ENCODE measurements at places on chromosomes 5 and 9.

GRCh38 chr5:110738503-110738811 lies 350 bp upstream of the SLC25A46 start:
- peak; percentile 72 for DNase-seq

GRCh38 chr5:80082281-80082680 lies 47.1 kb downstream of the THBS4 start:
- DNase-seq, result no peak

DNA sequence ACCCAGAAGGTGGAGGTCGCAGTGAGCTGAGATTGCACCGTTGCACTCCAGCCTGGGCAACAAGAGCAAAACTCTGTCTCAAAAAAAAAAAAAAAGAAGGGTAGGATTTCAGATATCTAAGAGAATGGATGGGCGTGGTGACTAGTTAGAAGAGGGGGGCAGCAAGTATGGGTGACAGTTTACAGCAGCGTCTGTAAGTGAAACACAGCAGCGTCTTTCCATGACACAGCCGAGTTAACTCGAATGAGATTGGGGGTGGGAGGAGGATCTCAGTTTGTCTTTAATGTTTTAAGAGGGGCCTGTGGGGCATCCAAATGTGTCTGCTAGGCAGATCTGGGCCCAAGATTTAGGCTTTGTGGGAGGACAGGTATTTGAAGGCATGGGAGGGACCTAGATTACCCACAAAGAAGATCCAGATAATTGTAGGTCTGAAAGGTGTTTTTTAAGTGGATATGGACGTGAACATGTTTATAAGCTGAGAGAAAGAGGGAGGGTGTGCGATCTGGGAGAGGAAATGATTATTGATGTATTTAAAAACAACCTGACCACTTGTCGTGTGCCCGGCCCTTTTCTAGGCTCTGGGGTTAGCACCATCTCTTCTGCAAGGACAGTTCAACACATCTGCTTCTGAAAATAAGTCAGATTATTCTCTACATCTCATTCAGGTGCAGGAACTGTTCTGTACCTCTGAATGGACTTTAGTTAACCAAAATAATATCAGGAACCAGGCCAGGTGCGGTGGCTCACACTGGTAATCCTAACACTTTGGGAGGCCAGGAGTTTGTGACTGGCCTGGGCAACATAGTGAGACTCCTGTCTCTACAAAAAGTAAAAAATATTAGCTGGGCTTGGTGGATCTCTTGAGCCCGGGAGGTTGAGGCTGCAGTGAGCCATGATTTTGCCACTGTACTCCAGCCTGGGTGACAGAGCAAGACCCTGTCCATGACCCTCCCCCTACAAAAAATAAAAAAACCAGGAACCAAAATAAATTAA lies 2.5 kb downstream of the CEP78 start:
- DNase-seq, result no peak

GRCh38 chr5:3310541-3311261 lies 284.9 kb upstream of the IRX1 start:
- DNase-seq, result no peak

DNA sequence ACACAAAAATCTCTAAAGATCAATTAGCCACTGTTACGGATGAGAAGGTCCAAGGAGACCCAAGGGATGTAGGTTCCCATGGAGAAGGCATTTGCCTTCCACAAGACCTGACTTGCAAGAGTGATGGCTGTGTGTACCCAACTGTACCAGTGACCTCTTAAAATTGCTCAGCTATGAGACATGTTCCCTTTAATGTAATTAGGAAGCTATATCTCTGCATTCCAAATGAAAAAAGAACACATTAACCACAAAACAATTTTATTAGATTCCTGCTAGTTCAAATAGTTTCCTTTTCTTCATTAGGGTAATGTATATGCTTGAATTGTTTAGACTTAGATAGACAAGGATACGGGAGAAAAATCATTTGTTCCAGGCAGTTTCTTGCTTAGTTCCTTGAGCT lies 3.3 kb downstream of the OR2Y1 start:
- DNase-seq, result no peak

DNA sequence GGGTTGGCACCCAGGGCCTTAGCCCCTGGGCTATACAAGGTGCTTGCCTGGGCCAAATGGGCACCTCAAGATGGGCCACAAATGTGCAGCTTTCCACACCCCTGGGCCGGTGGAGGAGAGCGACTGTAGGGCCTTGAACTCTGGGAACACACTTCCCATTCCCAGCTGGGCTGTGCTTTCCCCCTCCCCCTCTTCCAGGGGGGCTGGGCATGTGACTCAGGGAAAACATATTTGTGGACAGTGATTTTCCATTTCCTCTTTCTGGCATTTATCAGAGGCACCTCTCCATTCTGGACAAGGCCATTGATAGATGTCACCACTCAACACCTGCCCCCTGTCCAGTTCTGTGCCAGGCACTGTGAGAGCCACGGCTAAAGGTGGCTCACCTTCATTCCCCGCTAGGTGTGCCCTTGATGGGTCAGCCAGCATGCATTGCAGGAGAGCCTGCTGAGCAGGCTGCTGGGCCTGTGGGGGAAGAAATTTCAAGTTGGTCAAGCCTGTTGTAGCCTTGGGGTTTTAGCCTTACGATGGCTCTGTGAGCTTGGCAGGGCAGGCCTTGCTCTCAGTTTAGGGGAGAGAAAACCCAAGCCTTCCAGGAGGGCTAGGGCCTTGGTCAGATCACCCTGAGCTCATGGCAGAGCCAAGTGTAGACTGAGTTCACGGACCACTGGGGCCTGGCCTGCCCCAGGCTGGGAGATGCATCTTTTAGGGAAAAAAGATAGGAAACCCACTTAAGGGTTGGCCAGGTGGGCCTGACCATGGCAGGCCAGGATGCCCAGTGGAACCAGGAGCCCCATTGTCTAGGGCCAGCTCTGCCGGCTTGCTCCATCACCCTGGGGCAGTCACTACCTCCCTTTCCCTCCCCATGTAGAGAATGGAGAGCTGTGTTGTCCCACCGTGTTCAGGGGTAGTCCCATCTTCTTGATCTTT lies 113.9 kb downstream of the DAB2IP start:
- no peak for DNase-seq

DNA sequence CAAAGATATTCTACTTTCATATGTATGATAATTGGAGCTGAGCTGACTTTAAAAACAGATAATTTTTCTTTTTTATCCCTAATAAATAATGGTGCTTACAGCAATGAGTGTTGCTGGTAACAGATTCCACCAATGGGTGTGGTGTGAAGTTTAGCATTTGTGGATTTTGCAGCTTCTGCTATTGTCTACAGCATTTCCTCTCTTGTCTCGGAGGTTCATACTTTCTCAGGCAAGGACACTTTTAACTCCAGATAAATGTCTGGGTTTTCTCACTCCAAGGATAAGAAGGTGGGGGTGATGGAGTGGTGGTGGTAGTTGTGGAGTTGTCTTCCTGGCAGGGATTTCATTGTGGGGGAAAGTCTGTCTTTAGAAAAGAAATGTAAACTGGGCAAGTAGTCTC lies 120.0 kb upstream of the CDKN2B start:
- no peak for DNase-seq

DNA sequence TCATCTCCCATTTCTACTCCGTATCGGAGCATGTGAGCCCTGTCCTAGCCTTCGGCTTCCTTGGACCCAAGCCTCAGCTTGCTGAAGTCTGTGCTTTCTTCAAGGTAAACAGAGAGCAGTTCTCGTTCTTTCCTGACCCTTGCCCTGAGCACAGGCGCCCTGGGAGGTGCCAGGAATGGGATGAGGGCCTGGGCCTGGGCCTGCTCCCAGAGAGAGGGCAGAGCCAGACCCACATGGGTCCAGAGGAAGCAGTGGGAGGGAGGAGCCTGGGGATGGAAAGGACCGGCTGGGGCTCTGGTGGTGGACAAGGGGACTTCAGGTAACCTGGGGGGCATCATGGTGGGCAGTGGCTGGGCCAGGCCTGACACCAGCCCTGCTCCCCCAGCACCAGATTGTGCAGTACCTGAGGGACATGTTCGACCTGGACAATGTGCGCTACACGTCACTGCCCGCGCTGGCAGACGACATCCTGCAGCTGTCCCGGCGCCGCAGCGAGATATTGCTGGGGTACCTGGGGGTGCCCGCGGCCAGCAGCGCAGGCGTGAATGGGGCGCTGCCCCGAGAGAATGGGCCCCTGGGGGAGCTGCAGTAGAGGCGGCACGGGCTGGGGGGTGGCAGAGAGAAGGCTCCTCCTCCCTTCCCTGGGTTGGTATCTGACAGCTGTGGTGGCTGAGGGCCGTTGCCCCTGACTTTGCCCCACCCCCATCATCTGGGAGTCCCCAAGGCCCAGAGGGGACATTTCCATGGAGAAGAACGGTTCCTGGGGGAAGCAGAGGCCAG lies 10.9 kb upstream of the DOLPP1 start:
- no peak for DNase-seq

GRCh38 chr5:96896806-96897205 lies 20.5 kb downstream of the ERAP2 start:
- no peak for DNase-seq

- no peak for DNase-seq
Observed at GRCh38 chr5:181185560-181185959, 19.4 kb downstream of the TRIM7 start.

GRCh38 chr9:128819716-128820664 lies 1.7 kb downstream of the ENDOG start:
- no peak for DNase-seq

DNA sequence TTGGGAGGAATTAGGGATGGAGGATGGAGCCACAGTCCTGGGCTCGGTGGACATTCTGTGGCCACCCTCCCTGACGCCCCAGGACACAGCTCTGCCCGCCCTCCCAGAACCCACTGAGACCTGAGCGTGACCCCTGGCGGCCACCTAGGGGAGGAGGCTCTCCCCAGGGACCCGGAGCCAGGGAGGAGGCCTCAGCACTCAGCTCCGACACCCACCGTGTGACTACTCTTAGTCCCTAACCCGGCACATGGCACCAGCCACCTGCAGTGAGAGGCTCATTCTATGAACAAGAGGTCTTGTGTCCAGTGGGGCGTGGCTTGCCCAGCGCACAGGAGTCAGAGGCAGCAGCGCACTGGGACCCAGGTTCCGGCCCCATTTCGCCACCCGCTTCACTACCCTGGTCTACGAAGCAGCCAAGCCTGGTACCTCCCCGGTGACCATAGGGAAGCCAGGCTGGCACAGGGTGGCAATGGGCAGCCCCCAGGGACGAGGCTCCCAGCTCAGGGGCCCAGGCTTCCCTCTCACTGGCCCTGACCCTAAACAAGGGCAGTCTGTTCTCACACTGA lies 10.2 kb downstream of the SARDH start:
- peak; percentile 37 for DNase-seq

GRCh38 chr5:137114529-137114928 lies 384.6 kb downstream of the SPOCK1 start:
- no peak for DNase-seq

DNA sequence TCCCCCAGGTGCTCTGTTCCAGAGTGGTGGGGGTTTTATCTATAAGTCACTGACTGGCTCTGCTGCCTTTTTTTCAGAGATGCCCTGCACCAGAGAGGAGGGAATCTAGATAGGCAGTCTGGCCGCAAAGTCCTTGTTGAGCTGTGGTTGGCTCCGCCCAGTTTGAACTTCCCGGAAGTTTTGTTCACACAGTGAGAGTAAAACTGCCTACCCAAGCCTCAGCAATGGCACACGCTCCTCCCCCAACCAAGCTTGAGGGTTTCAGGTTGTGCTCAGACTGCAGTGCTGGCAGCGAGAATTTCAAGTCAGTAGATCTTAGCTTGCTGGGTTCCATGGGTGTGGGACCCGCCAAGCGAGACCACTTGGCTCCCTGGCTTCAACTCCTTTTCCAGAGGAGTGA lies 1428.6 kb downstream of the MAT2B start:
- DNase-seq, result no peak

GRCh38 chr5:172071309-172071875 lies 65.0 kb upstream of the FBXW11 start:
- no peak for DNase-seq

DNA sequence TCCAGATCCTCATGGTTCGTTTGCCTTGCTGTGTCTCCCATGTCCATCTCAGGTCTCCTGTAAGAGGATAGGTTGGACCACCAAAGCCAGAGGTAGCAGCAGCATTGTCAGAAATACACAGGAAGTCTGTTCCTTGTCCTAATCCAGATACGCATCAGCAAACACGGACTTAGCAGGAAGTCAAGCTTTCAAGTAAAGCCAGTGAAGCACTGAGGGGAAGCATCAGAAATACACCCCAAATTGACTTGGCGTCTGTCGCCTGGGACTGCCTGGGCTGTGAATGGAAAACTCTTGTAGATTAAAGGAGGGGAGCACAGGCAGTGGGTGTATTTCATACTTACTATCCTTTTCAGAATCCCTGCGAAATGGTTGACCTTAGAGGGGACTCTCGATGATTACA lies 171.3 kb downstream of the PSAT1 start:
- DNase-seq, result no peak

DNA sequence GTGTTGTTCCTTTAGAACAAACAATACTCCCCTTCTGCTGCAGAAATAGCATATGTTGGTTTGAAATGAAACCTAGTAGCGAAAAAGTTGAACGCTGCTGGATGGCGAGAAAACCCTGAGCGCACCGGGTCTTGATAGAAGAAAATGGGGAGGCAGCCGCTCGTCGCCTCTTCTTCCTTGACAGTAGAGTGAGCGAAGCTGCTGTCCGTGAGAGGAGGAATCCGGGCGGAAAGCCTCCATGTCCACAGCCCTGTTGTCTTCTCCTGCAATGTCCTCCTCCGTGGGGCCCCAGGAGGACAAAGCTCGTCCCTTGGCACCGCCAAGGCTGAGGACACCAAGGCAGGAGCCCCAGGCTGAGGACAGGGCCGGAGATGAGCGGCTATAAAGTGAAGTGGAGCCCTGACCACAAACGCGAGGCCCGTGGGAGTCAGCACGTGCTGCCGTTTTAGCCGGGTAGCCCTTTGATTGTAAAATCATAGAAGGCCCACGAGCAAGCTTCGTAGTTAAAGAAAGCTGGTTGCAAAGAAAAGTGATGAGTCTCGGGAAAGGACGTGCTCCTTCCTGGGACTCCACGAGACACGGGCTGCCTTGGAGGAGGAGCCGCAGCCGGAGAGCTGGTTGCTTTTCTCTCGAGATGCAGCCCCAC lies 35.6 kb downstream of the MRPL36 start:
- DNase-seq, result peak; percentile 18

DNA sequence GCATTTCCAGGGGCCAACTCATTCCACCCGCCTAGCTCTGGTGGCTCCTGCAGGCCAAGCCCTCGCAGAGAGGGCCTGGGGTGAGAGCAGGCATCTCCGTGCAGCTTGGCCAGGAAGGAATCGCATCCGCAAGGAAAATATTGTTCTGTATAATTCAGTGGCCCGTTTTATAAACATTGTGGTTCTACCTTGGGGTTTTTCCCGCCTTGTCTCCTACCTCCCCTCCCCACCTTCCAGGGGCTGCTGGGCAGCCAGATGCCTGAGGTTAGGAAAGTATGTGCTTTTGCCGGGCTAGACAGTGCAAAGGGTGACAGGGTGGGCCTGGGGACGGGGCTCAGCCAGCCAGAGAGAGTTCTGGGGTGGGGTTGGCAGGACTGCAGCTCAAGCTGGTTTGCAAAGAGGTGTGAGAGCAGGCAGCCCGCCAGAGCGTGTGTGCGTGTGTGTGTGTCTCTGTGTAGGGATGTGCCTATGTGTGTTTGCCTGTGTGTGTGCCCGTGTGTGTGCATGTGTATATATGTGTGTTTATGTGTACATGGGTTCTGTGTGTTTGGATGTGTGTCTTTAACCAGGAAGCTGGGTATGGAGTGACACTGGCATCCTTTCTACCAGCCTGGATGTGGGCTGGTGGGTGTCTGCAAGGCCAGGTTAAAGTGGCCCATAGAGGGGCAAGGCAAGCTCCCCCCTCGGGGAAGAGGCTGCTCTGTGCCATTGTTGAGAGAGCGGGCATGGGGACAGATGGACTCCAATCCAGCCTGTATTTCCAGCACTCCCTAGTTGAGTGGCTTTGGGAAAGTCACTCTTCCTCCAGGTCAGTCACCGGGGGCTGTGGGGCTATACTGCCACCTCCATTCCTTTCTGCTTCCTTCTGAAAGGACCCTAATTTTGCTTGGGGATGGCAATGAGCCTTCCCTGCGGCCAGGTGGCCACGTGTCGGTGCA lies 10.6 kb upstream of the SLC2A6 start:
- no peak for DNase-seq
